Fibroblast of skin of left biceps (primary cell): ENCODE measurements at places on chromosomes 7 and 10.

- DNase-seq: no peak
Observed at GRCh38 chr7:98249106-98249505, 2.9 kb downstream of the TECPR1 start.

DNA sequence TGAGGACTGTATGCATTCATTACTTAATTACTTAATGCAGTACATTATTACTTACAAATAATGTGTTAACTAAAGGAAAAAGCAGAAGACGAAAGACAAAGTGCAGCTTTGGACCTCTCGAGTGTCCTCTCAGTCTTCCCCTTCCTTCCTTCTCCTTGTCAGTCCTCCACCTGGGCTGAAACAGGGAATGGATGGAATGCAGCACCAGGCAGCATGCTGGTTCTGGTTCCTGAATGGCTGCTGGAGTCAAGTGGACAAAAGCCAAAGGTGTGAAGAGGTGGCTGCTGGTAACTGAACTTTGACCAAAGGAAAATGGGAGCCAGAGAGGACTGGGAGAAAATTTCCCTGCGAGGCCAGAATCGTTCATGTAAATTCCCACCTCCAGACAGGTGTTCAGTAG is 179.5 kb downstream of the GPAM start:
- DNase-seq: no peak

DNA sequence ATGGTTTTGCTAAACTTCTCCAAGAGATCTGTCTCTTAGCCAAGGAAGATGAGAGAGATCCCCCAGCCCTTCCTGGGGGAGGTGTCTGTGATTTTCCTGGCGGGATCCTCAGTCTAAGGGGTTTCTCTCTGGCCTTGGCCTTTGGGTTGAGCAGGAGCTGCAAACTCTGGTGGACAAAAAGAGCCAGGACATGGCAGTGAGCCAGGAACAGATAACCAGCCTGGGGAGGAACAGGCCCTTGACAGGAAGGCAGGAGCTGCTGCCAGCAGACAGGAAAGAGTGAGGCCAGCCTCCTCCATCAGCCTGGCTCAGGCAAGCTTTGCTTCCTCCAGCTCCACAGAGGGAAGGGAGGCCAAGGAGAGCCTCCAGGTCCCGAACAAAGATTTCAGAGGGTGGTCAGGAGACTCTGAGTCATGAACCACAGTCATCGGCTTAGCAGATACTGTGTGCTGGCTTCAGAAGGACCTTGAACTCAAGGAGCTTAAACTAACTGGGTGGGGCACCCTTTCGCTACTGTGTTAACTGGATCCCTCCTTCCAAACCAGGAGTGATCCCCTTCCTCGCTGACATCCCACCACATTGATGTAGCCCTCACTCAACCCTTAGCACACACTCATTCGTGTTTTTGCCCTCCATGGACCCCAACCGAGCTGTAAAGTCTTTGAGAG is 34.7 kb downstream of the DDIT4 start:
- no peak for DNase-seq

GRCh38 chr7:99624484-99624883 is 7.7 kb downstream of the ZSCAN25 start:
- DNase-seq: no peak

- DNase-seq: no peak
Observed at GRCh38 chr7:26949319-26949718, 84.9 kb upstream of the SKAP2 start.

- no peak for DNase-seq
Observed at GRCh38 chr10:124477614-124478363, 16.2 kb downstream of the LHPP start.

- DNase-seq: no peak
Observed at GRCh38 chr7:18420748-18421147, 74.8 kb upstream of the HDAC9 start.

DNA sequence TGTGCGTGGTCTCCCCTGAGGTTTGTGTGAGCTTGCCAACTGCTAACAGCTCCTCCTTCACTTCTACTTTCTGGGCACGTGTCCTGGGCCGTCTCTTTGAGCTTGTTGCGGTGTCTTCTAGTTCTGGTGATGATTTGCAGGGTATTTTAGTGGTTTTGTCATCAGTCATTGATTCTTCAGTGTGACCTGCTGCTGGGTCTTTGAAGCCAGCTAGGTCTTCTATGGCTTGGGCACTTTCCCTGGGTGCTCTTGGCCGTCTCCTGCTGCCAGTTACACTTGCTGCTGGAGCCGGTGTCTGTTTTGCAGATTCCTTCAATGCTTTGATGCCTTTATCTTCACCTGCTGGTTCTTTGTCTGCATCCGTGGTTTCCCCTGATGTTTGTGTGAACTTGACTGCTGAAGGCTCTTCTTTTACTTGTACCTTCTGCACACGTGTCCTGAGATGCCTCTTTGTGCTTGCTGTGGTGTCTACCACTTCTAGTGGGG is 23.0 kb downstream of the MKI67 start:
- DNase-seq: no peak

DNA sequence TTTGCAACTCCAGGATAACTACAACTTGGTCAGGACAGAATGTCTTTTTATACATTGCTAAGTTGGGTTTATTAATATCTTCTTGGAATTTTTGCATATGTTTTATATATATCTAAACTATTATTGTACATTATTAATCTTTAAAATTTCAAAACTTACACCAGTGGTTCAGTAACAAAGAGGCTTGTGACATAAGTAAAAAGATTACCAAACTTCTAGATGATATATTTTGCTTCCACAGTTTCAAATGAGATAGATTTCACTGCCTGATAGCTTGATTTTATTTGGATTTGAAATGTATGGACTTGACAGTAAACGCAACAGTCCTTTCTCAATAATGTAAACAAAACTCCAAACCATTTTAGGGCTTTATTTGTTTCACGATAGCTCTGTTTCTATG is 701.2 kb upstream of the IGFBP3 start:
- DNase-seq: no peak

GRCh38 chr7:121945066-121945465 is 72.1 kb downstream of the PTPRZ1 start:
- DNase-seq: no peak

GRCh38 chr7:17315974-17316373 is 17.5 kb downstream of the AHR start:
- DNase-seq: no peak

GRCh38 chr10:78278058-78278404 is 244.4 kb downstream of the RPS24 start:
- no peak for DNase-seq

GRCh38 chr7:33452805-33453502 is 323.6 kb downstream of the BBS9 start:
- no peak for DNase-seq

- DNase-seq: no peak
Observed at GRCh38 chr7:151089893-151090730, 3.8 kb downstream of the AGAP3 start.

GRCh38 chr7:64687249-64687648 is 21.3 kb downstream of the ZNF107 start:
- DNase-seq: no peak

DNA sequence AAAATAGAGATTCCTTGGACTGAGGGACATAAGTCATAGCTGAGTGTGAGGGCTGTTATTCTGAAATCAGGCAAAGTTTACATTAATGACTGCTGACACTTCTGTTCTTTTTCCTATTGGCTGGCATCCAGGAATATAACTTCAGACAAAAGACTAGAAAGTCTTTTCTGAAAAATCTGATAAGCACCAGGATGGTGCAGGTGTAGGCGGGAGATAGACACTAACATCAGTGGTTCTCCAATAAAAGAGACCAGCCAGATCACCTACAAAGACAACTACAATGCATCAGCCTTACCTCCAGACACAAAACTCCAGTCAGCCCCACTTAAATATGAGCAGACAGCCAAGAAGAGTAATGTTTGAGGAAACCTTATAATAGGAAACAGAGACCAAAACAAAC is 168.3 kb upstream of the LRGUK start:
- DNase-seq: no peak

- no peak for DNase-seq
Observed at GRCh38 chr7:85094046-85094725, 92.7 kb downstream of the SEMA3D start.

GRCh38 chr10:88108115-88108610 is 244.7 kb downstream of the PTEN start:
- no peak for DNase-seq

GRCh38 chr7:1142051-1142635 is 17.9 kb downstream of the ZFAND2A start:
- DNase-seq: no peak

DNA sequence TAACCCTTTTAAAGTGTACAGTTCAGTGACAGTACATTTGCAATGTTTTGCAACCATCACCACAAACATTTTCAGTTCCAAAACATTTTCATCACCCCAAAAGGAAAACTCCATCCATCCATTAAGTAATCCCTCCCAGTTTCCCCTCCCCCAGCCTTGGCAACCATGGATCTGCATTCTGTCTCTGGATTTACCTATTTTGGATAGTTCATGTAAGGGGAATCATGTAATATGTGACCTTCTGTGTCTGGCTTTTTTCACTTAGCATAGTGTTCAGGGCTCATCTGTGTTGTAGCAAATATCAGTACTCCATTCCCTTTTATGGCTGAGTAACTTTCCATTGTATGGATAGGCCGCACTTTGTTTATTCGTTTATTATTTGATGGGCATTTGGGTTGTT is 13.0 kb downstream of the PALD1 start:
- DNase-seq: no peak

DNA sequence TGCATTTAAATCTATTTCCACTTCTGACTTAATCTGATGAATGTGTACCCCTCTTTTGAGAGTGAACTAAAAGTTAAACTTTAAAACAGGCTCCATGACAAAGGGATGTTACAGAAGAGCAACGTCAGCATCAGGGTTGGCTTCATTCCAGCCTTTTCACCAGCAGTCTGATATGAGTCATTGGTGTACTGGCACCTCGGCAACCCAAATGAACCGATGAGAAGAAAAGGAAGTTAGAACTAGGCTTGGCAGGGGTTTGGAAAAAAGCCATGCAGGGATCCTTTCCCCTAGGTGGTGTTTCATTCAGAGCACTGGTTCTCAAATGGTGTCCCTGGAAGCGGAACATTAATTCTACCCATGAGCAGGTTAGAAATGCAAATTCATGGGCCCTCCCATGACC is 53.6 kb downstream of the SEC61G start:
- DNase-seq: no peak

DNA sequence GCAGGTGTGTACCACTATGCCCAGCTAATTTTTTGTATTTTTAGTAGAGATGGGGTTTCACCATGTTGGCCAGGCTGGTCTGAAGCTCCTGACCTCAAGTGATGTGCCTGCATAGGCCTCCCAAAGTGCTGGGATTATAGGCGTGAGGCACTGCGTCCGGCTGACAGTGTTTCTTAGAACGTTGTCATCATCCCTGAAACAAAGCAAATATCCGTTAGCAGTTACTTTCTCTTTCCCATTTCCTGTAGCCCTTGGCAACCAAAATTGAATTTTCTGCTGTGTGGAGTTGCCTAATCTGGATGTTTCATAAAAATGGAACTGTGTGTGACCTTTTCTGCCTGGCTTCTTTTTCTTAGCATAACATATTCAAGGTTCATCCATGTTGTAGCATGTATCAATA is 22.4 kb downstream of the ZNF33A start:
- DNase-seq: no peak

DNA sequence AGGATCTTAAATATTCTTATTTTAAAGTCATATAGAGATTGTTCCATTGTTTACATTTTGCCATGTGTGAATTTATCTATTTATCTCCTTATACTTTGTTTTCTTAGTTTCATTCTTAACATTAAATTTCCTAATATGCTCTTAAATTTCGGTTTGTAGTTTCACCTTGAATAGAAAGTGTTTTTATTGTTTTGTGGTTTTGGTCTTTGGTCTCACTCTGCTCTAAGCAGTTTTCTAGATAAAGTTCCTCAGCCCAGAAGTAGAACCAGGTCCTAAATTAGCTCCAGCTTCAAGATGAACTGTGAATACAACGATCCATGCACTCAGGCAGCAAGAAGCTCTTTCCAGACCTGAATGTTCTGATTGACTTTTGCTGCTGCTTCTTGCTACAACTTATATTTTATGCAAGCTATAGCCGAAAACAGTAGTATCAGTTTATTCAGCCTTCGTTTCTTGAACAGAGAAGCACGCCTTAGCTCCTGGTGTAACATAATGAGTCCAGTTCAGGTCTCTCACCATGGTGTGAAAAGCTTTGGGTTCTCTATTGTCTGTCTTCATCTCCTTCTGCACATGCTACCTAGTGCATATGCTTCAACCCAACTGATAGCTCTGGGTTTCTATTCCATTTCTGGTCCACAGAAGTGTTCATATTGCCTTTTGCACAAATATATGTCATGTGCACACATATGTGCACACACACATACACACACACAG is 95.3 kb downstream of the SEM1 start:
- no peak for DNase-seq

- DNase-seq: peak; percentile 6
Observed at GRCh38 chr10:8331896-8332729, 277.6 kb downstream of the GATA3 start.

GRCh38 chr7:15750727-15751126 is 64.2 kb upstream of the MEOX2 start:
- no peak for DNase-seq

DNA sequence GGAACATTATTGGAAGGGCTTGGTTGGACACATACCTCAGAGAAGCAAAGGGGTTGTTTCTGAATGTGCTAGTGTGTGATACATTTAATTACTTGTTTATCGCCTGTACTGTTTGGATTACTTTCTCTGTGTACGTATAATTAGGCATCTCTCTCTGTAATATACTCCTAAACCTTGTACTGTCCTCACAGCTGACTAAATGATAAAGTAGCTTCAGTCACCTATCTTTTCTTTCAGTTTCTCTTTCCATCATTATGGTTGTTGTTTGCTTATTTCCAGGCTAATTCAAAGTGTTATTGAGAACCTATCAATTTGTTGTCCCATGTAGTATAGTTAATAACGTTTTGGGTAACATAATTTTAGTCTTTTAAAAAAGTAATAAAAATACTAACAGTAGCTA is 34.0 kb downstream of the MXI1 start:
- DNase-seq: no peak

DNA sequence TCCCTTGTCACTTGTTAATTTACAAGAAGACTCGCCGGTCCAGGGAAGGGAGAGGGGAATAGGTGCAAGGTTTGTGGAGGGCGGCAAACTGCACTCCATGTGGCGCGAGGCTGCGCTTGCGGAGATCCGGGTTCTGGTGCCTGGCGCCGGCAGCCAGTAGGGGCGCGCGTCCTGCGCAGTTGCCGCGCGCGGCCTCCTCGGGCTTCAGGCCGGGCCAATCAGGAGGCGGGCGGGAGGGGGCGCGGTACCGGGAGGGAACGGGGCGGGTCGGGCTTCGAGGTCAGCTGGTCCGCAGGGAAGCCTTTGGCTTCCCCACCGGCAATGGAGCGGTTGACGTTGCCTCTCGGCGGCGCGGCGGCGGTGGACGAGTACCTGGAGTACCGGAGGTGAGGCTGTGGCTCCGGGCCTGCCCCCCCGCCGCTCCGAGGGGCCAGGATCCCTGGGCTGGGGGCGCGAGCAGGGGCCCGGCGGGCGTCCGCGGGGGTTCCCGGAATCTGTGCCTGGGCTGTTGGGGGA is at the start of gene FAM221A:
TSS of gene FAM221A (plus strand) at position 302 of the 516 bp plus-strand sequence. CDS start at position 322, 20 bp downstream.
- DNase-seq: peak; percentile 26

DNA sequence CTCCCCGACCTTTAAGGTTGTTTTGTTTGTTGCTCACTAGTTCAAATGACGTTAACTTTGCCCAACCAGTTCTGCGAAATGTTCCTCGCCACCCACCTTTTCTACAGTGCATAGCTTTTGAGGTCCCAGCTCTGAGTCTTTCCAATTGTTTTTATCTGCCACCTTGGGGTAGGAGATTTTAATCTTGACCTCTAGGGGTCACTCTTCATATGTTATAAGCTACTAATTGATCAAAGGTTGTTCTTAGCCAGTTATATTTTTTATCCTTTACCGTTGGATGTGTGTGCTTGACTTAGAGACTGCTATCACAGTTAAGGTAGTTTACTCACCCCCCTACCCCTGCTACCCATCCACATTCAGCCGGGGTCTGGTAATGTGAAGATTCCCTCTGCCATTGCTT is 372.4 kb downstream of the SUGCT start:
- DNase-seq: no peak
